ENCODE measurements at places on chromosomes 2 and 18. TPM values are rescaled to one million over a fixed set of nuclear protein-coding genes. Genes with fewer than 3 reads are reported as not detected.
A peak's percentile ranks its signal among the peaks of the same experiment; 100 is the strongest.

GRCh38 chr2:51103205-51103604, 71.3 kb upstream of the NRXN1 start:
- peak; percentile 29 for DNase-seq

GRCh38 chr2:58709274-58709673, 468.1 kb upstream of the FANCL start:
- no peak for DNase-seq

GRCh38 chr18:267380-267687, 513 bp downstream of the THOC1 start:
- no peak for DNase-seq

Gene NAT8
- total RNA-seq: not detected

Gene KCMF1
- total RNA-seq: 94.3 TPM

All from left ventricle myocardium superior (tissue), 1 donor.